ENCODE measurements at places on chromosomes 4 and X.

DNA sequence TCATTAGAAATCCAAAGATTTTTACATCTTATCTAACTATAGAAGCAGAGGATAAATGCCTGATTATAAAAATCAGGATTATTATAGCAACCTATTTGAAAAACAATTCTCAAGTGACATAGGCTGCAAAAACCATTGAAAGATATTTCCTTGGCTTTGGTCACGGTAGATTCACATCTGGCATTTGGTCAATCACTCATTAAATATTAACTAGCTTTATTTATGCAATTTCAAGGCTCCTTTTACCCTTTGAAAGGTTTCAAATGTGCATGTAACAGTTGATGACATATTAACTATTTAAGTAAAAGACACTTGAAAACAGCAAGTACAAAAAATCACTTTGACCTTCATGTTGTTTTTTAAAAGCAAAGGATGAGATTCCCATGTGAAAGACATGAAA lies 98.1 kb downstream of the MMRN1 start:
- H3K4me1 ChIP-seq: peaks cover 2% of the 10 kb centered on the region
- no peak for DNase-seq
- H3K4me3 ChIP-seq: no peak overlapping the region
- no peaks in the 10 kb centered on the region for H3K36me3 ChIP-seq

GRCh38 chr4:167555338-167556022 lies 321.2 kb upstream of the SPOCK3 start:
- no peaks in the 10 kb centered on the region for H3K27me3 ChIP-seq
- no peak for DNase-seq
- H3K4me1 ChIP-seq: no peaks in the 10 kb centered on the region

GRCh38 chrX:1518512-1518911 lies 18.5 kb downstream of the P2RY8 start:
- no peak overlapping the region for H3K4me3 ChIP-seq
- H3K4me1 ChIP-seq: peaks cover 52% of the 10 kb centered on the region
- H3K27me3 ChIP-seq: no peaks in the 10 kb centered on the region

DNA sequence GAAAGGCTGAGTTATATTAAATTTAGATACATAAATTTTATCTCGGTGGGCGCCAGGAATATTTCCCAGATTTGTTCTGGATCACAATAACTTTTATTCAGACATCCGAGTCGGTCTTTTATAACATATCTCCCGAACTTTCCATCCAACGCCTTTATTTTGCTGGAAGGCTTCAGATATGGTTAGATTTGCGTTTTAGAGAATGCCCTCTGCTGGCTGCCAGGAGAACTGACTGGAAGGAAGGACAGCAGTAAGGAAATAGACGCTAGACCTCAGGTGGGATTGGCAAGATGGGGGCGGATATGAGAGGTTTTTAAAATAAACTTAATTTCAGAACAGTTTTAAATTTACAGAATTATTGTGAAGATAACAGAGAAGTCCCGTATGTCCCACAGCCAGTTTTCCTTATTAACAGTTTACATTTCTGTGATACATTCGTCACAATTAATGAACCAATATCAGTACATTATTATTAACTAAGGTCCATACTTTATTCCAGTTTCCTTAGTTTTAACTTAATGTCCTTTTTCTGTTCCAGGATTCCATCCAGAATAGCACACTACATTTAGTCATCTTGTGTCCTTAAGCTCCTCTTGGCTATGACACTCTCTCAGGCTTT lies 4.6 kb upstream of the KANTR start:
- H3K36me3 ChIP-seq: peaks cover 29% of the 10 kb centered on the region
- peaks cover 52% of the 10 kb centered on the region for H3K4me1 ChIP-seq
- H3K27ac ChIP-seq: peak overlapping the region; percentile 87
- peak; percentile 55 for DNase-seq

DNA sequence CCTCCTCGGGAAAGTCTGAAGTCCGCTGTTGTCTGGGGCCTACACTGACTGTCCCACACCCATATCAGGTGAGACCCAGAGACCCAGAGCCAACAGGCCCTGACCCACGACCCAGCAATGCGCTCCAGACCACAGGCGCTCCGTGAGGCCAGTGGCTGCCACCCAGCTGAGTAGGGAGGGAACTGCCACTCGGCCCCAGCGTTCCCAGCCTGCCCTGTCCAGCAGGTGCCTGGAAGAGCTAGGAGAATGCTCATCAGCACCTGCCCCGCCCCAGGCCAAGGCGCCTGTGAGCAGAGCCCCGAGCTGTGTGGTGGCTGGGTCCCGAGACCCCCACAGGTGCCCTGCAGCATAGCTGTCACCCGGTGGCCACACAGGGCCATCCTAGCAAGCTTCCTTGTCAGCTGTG lies 2.7 kb downstream of the SPON2 start:
- no peak overlapping the region for H3K27ac ChIP-seq
- no peak for DNase-seq
- no peak overlapping the region for H3K4me3 ChIP-seq

DNA sequence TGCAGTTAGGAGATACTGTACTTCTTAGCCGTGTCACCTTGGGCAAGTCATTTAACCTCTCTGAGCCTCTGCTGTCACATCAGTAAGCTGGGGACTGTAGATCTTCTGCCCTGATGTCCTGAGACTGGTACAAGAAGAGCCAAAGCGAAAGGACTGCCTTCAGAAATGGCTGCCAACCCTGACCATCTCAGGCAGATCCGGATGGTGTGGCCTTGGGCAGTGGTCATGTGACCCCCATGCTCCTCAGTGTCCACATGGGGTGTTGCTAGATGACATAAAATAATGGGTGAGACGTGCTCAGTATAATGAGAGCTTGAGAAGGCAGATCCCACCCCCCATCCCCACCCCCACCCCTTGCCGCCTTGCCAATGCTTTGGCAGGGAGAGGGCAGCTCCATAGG lies 60.4 kb upstream of the MTM1 start:
- no peak for DNase-seq
- H3K27me3 ChIP-seq: no peaks in the 10 kb centered on the region
- H3K4me3 ChIP-seq: no peak overlapping the region
- no peaks in the 10 kb centered on the region for H3K4me1 ChIP-seq

GRCh38 chr4:16652732-16653305 lies 245.6 kb downstream of the LDB2 start:
- no peak overlapping the region for H3K4me3 ChIP-seq
- H3K4me1 ChIP-seq: no peaks in the 10 kb centered on the region
- DNase-seq: no peak
- H3K27me3 ChIP-seq: no peaks in the 10 kb centered on the region
- no peak overlapping the region for H3K27ac ChIP-seq

DNA sequence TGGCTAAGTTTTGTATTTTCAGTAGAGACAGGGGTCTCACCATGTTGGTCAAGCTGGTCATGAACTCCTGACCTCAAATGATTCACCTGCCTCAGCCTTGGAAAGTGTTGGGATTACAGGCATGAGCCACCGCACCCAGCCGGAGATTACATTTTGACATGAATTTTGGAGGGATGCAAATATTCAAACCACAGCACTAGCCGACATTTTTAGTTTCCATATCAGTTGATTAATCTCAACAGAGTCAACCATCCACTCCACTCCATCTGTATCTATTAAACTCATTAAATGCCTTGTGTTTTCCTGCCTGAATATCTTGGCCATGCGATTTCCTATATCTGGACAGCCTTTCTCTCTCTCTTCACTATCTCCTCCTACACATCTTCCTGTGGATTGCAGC lies 64.1 kb upstream of the PDGFRA start:
- peaks cover 6% of the 10 kb centered on the region for H3K27me3 ChIP-seq
- no peaks in the 10 kb centered on the region for H3K4me1 ChIP-seq
- H3K4me3 ChIP-seq: no peak overlapping the region
- H3K27ac ChIP-seq: no peak overlapping the region
- no peaks in the 10 kb centered on the region for H3K36me3 ChIP-seq

DNA sequence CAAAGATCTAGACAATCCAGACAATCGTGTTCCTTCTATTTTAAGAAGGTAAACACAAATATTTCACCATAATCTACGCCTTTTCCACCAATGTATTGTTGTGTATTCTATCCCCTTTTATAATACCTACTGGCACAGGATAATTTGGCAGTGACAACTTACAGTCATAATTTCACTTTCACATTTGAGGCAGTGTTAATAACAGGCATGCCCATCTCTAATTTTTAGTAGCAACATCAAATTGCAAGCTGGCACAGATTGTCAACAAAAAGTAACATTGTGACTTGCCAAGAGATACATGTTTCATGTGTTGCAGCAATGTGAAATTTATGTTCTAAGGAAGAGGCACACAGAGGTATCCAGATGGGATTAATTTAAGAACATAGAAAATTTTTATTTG lies 912.5 kb upstream of the PABPC4L start:
- H3K27ac ChIP-seq: no peak overlapping the region
- H3K4me3 ChIP-seq: no peak overlapping the region
- no peak for DNase-seq
- no peaks in the 10 kb centered on the region for H3K36me3 ChIP-seq
- H3K4me1 ChIP-seq: no peaks in the 10 kb centered on the region

- no peak for DNase-seq
Observed at GRCh38 chrX:5084279-5084678, 1144.4 kb downstream of the NLGN4X start.

GRCh38 chrX:3950373-3950772 lies 236.9 kb upstream of the PRKX start:
- H3K27me3 ChIP-seq: peaks cover 3% of the 10 kb centered on the region
- no peaks in the 10 kb centered on the region for H3K36me3 ChIP-seq
- no peaks in the 10 kb centered on the region for H3K4me1 ChIP-seq
- no peak for DNase-seq

GRCh38 chr4:73709451-73710033 lies 30.8 kb upstream of the CXCL8 start:
- H3K4me1 ChIP-seq: no peaks in the 10 kb centered on the region
- H3K36me3 ChIP-seq: no peaks in the 10 kb centered on the region
- no peaks in the 10 kb centered on the region for H3K27me3 ChIP-seq
- H3K4me3 ChIP-seq: no peak overlapping the region
- no peak for DNase-seq

GRCh38 chrX:40266490-40267333 lies 169.0 kb upstream of the BCOR start:
- peak overlapping the region; percentile 63 for H3K27ac ChIP-seq
- H3K36me3 ChIP-seq: no peaks in the 10 kb centered on the region
- peak overlapping the region; percentile 60 for H3K4me3 ChIP-seq
- DNase-seq: peak; percentile 74
- no peaks in the 10 kb centered on the region for H3K27me3 ChIP-seq

- no peak overlapping the region for H3K27ac ChIP-seq
- no peaks in the 10 kb centered on the region for H3K36me3 ChIP-seq
Observed at GRCh38 chr4:180059216-180059881, 2183.9 kb upstream of the TENM3 start.

DNA sequence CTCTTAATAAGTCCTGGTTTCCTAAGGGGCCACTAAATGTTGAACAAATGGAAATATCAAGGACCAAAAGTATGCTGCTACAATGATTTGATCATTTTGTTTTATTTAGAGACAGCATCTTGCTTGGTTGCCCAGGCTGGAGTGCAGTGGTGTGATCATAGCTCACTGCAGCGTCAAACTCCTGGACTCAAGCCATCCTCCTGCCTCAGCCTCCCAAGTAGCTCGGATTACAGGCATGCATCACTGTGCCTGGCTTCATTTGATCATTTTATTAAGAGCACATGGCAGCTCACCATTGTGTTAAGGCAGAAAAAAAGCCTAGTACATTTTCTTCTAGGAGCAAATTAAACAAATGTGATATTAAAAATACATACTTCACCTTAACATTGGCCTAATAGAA lies 52.7 kb downstream of the DCLK2 start:
- no peaks in the 10 kb centered on the region for H3K4me1 ChIP-seq
- H3K27ac ChIP-seq: no peak overlapping the region
- H3K27me3 ChIP-seq: peaks cover 22% of the 10 kb centered on the region
- no peak overlapping the region for H3K4me3 ChIP-seq

- H3K36me3 ChIP-seq: no peaks in the 10 kb centered on the region
- DNase-seq: no peak
- H3K4me3 ChIP-seq: no peak overlapping the region
- H3K4me1 ChIP-seq: no peaks in the 10 kb centered on the region
- H3K27ac ChIP-seq: no peak overlapping the region
- peaks cover 2% of the 10 kb centered on the region for H3K27me3 ChIP-seq
Observed at GRCh38 chr4:84944947-84945346, 21.5 kb downstream of the WDFY3 start.

DNA sequence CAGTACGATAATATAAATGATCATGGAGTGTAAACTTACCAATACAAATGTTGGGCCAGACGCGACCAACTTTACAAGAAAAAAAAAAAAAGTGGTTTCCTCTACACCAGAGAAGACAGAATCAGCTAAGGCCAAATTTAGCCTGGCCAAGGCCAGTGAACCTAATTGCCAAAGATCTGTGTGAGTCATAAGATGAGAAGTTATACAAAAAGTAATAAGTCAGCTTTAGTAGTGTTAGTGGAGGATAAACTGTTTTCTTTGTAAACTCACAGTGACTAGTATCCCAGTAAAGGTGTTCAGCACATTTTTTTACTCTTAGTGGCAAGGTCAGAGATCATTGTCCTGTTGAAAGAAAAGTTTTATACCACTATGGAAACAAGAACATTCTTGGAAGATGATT lies 531.4 kb upstream of the TECRL start:
- no peak for DNase-seq
- no peaks in the 10 kb centered on the region for H3K4me1 ChIP-seq
- H3K4me3 ChIP-seq: no peak overlapping the region
- no peak overlapping the region for H3K27ac ChIP-seq
- no peaks in the 10 kb centered on the region for H3K36me3 ChIP-seq

GRCh38 chrX:20309806-20310205 lies 43.1 kb upstream of the RPS6KA3 start:
- H3K4me3 ChIP-seq: no peak overlapping the region
- peaks cover 3% of the 10 kb centered on the region for H3K4me1 ChIP-seq
- H3K27ac ChIP-seq: no peak overlapping the region
- H3K27me3 ChIP-seq: no peaks in the 10 kb centered on the region

- no peaks in the 10 kb centered on the region for H3K36me3 ChIP-seq
- DNase-seq: no peak
- H3K27ac ChIP-seq: no peak overlapping the region
- H3K4me1 ChIP-seq: no peaks in the 10 kb centered on the region
- no peak overlapping the region for H3K4me3 ChIP-seq
- no peaks in the 10 kb centered on the region for H3K27me3 ChIP-seq
Observed at GRCh38 chr4:175514174-175514573, 297.9 kb downstream of the GPM6A start.

- peaks cover 72% of the 10 kb centered on the region for H3K4me1 ChIP-seq
- no peak overlapping the region for H3K4me3 ChIP-seq
- peak; percentile 72 for DNase-seq
Observed at GRCh38 chr4:123415977-123416376, 19.4 kb downstream of the SPRY1 start.

GRCh38 chr4:124899997-124900396 lies 187.5 kb upstream of the ANKRD50 start:
- H3K27ac ChIP-seq: no peak overlapping the region
- no peaks in the 10 kb centered on the region for H3K4me1 ChIP-seq
- H3K27me3 ChIP-seq: no peaks in the 10 kb centered on the region
- no peak for DNase-seq

Measured in activated CD4-positive, alpha-beta T cell treated with anti-CD3 and anti-CD28 coated beads for 36 hours (primary cell).